Nucleus accumbens (tissue), 56 donors: ENCODE measurements at places on chromosomes 13 and 19.

DNA sequence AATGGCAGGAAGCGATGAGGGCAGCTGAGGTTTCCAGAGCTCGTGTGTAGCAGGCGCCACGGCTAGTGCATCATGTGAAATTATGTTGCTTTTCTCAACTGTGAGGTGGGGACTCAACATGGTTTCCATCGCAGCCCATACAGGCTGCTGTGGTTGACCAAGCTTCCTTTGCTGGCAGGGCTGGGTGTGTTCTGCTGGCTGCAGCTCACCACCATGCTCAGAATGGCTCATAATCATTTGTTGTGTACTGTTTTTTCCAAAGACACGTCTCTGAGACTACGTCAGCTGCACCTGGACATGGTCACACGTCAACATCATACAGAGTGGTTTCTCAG, 16.1 kb upstream of the RASA3 start:
- DNase-seq, result no peak

DNA sequence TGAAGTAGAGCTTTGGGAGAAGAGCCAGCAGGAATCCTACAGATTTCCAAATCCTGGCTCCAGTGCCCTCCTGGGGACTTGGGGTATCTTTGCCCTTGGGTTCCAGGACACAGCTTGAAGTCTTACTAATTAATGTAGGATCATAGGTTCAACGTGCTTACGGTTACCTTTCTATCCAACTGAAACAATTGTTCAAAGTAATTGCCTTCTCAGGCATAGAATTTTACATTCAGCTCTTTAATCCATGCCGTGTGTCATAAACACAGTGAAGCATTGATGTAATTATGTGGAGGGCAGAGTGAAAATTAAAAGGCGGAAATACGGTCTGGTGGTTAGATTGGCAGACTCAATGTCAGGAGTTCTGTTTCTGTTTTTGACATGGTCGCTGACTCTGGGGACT, 170.4 kb downstream of the COG6 start:
- DNase-seq, result no peak

- no peak for DNase-seq
Measured at GRCh38 chr13:37539976-37540605, 58.5 kb downstream of the POSTN start.

DNA sequence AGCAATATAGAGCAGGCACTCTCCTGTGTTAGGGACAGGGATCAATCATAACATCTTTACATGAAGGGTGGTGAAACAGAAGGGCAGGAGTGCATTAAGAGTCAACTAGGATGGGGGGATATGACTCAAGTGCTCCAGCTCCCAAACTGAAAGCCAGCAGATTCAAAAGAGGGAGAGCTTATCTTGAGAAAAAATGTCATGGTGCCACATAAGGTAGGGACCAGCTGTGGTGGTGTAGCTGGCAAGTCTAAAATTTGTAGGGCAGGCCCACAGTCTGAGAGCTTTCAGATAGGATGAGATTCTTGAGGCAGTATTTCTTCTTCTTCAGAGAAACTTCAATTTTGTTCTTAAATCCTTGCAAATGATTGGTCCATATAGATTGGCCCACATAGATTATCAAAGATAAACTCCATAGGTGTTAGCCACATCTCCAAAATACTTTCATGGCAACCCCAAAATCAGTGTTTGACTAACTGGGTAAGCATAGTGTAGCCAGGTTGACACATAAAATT, 19.1 kb downstream of the DNAJC15 start:
- DNase-seq, result no peak

- DNase-seq, result no peak
Measured at GRCh38 chr19:56778351-56778750, 62.2 kb downstream of the PEG3 start.

DNA sequence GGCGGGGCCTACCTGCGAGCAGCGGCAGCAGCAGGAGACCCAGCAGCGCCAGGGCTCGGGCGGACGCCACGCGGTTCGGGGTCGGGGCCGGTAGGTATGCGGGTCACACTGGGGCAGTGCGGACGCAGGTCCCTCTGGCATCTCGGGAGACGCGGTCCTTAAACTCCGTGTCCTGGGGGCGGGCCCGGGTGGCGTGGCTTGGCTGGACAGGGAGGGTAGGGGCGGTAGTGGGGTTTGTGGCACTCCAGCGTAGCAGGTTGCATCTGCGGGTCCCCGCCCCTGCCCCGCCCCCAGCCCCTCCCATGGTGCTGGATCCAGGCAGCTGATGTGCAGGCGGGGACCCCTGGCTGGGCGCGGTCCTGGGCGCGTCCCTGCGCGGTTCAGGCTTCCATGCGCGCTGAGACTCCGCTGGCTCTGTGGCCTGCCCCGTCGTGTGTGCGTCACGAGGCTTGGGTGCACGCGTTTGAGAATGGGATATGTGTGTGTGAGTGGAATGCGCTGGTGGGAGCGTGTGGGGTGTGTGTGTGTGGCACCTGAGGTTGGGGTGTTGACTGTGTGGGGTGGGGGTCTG, 96.1 kb downstream of the WTIP start:
- DNase-seq, result no peak

DNA sequence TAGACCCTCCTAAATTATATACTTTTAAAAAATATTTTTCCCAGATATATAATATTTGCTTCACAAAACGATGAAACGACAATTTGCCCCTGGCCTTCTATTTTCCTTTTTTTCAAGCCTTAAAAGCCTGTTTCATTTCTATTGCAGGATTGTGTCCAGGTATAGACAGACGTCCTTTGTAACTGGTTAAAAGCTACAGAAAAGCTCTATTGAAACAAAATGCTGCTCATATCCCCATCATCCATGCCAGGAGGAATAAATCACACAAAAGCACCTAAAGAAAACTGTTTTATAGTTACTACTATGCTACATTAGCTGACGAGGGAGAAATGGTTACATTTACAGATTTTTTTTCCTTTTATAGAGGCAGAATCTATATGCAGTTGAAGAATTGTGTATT, 765.1 kb downstream of the DIAPH3 start:
- no peak for DNase-seq

GRCh38 chr13:43389573-43389972, 366.2 kb downstream of the DNAJC15 start:
- no peak for DNase-seq

DNA sequence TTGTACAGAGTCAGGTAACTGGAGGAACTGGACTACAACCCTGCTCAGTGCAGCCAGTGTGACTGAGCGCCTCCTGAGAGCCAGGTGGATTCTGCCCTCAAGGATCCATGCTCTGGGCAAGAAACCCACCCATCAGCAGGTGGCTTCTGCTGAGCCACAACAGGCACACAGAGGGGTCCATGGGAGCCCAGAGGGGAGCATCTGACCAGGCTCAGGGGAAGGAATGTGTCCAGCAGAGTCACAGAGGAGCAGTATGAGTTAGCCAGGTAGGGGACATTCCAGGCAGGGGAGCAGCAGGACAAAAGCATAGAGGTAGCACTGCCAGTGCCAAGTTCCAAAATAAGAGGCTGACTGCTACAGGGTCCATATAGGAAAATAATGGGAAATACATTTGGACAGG, 19.9 kb downstream of the DHRS12 start:
- no peak for DNase-seq

- DNase-seq, result peak; percentile 2
Measured at GRCh38 chr13:74966814-74967424, 515.0 kb downstream of the TBC1D4 start.

GRCh38 chr13:53298396-53298795, 269.8 kb downstream of the OLFM4 start:
- no peak for DNase-seq

- no peak for DNase-seq
Measured at GRCh38 chr13:40666933-40667621, 636 bp upstream of the FOXO1 start.

- no peak for DNase-seq
Measured at GRCh38 chr13:26983543-26984320, 187.9 kb downstream of the USP12 start.

DNA sequence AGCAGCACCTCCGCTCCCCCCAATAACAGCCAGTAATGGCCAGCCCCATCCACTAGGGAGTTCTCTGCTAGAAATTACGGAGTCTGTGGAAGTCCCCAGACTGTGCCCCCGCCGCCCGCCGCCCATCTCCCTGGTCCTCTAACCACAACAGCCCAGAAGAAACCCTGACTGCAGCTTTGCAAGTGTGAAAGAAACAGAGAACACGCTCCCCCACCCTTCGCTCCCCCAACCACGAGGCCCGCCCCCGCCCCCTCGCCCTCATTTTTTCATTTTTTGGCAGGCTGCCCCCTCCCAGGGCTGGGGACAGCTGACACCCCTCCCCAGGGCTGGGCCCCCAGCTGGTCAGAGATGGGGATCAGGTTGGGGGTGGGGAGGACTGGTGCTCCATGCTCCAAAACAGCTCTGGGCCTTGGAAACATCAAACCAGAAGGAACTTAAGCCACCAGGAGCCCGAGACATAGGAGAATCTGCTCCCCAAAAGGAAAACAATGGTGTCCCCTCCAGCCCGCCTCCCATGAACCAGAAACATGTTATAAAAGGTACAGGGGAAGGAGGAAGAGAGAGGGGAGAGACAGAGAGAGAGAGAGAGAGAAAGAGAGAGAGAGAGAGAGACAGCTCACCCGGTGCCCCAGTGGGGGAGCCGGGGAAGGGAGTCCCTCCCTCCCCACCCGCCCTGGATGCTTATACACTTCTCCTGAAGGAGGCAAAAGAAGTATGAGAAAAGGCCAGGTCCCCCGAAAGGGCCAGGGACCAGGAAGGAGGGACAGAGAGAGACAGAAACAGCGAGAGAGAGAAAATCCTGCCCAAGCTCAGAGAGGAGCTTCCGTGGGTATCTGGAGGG, 29.8 kb upstream of the ASF1B start:
- no peak for DNase-seq

GRCh38 chr19:39924389-39924788, 10.0 kb downstream of the FCGBP start:
- DNase-seq, result no peak

GRCh38 chr19:47381653-47382279, 32.7 kb downstream of the DHX34 start:
- DNase-seq, result no peak

GRCh38 chr13:30033681-30034457, 183.5 kb upstream of the UBL3 start:
- no peak for DNase-seq

DNA sequence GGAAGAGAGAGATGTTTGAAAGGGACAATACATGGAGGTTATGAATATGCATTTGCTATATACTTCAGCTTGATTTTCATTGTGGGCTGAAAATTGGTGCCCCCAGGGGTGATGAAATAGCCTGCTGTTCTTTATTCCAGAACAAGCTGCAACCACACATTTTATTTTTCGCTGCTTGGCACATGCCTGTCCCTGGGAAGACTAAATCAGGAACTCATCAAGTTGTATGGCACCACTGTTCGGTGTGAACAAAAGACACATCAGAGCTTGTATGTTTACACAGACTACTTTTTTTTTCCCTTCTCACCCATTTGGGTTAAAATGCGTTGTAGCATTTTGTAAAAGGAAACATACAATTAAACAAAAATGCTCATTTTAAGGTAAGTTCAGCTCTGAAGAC, 230.7 kb downstream of the NALCN start:
- no peak for DNase-seq

DNA sequence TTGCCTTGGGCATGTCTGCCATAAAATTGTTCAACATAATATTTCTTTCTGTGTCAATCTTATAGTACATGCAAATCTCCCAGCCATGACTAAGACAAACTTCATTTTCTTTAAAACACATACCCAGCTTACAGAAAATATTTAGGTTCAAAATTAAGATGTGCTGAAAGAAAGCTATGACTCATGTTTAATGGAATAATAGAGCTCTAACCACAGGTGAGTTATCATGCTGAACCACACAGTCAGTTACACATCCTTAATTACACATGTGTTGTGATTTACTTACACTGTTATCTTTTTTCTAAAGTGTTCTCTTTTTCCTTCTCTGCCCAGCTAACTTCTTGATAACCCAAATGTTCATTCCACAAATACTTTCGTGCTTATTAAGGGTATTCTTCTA, 1831.2 kb downstream of the OLFM4 start:
- no peak for DNase-seq

DNA sequence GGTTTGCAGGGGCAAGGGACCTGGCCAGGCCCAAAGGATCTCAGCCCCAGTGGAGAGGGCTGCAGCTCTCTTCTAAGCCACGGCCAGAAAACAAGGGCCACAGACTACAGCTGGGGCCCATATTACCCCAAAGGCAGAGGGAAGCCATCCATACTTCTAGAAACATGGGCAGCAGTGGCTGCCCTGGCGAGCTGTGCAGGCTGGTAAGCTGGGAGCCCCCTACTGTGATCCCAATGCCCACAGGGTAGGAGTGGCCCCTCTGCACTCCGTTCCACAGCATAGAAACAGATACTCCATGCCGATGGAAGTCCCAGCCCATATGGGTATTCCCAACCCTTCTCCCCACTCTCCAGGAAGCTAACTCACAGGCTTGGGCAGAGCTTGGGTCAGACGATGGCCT, 25.1 kb downstream of the VSTM2B start:
- no peak for DNase-seq

- no peak for DNase-seq
Measured at GRCh38 chr19:33706631-33707030, 84.9 kb downstream of the CHST8 start.

GRCh38 chr13:51765142-51765515, 38.8 kb downstream of the DHRS12 start:
- no peak for DNase-seq

DNA sequence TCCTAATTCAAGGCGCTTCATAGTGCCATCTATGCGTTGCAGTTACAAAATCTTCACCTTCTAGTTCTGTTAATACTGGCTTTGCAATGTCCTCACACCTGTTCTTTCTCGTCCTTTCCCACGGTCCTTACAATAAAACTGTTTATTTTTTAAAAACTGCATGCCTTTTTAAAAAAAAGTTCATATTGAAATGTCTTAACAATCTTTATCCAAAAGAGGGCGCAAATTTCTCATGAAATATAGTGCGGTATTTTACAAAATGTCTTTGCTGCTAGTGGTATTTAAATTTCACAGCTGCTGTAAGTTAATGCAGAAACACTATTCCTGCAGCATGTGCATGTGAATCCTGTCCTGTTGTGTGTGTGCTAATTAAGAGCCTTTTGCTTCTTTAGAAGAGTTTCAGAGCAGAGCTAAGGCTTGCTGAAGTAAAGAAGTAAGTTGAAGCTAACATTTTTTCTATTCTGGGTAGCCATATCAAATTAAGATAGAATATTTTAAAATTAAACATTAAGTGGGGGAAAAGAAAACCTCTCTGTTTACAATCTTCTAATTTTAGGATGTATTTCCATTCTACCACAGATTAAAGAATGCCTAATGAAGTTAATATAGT, 15.8 kb upstream of the CLDN10 start:
- DNase-seq, result no peak

GRCh38 chr19:55172741-55173140, 6.3 kb upstream of the DNAAF3 start:
- no peak for DNase-seq

DNA sequence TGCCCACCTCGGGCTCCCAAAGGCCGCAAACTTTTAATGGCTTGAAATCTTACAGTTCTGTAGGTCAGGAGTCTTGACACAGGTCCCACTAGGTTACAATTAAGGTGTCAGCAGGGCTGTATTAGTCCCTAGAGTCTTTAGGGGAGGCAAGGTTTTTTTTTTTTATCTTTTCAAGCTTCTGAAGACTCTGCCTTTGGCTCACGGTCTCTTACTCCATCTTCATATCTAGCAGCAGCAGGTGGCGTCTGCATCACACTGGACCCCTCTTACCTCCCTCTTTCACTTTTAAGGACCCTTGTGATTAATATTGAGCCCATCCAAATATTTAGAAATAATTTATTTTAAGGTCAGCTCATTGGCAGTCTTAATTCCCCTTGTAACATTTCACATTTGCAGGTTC, 11.6 kb downstream of the MIR17HG start:
- DNase-seq, result no peak
